ENCODE measurements at places on chromosomes 5 and 9.

DNA sequence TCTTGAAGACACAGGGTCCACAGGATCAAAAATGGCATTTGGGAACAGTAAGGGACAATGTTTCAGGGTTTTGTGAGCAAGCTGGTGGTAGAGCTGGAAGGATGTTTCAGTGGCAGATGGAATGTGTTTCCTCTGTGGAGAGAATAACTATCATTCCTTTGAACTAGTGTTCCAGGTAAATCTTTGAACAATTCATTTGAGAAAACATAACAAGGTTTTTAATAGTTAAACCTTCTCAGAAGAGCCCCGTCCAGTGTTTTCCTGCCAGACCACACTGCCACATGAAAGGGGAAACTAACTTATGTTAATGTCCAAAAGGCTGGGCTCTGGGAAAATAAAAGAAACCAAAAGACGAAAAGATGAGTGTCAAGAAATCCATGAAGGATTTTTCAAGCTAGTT, 207.0 kb upstream of the ZNF462 start:
- DNase-seq, result no peak

GRCh38 chr9:117720555-117720954, 16.4 kb downstream of the TLR4 start:
- no peak for DNase-seq

DNA sequence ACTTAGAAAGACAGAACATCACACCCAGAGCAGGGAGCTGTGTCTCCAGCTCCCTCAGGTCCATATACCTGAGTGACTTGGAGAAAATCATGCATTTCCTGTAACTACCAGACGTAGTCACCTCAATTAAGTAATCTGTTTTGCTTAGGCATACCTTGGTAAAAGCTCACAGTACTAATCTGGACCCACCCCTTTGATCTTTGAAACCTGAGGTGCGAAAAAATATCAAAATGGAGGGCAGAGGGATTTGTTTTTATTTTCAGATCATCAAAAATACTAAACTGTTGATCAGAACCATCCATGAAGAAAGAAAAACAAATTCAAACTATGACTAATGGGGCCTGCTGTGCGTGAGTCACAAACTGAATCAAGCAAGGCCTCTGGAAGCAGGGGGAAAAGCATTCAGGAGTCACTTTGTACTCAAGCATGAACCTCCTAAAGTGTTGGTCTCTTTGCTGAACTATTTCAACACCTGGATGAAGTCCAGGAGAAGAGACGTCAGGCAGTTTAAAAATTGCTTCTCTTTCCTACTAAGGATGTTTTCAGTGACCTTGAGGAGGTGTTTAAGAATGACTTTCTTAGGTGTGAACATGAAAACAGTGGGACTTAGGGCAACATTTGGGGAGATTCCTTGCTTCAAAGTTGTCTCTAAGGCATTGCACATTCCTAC, 76.3 kb downstream of the MUSK start:
- no peak for DNase-seq

- no peak for DNase-seq
Observed at GRCh38 chr9:69192214-69192613, 18.1 kb downstream of the TJP2 start.

DNA sequence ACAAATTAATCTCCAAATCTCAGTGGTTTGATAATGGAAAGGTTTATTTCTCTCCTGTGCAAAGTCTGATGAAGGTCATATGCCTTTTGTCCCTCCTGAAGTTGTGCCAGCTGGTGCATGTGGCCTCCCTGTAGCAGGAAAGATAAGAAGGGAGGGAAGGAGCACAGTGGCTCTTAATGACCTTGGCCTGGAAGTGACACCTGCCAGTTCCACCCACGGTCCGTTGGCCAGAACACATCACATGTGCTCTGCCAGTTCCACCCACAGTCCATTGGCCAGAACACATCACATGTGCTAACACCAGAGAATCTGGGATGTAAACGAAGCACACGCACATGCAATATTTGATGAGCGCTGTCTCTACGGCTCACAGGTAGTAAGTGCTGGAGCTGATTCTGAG, 130.9 kb downstream of the DOCK2 start:
- no peak for DNase-seq

GRCh38 chr5:163789870-163790269, 284.5 kb downstream of the MAT2B start:
- DNase-seq, result no peak

GRCh38 chr9:655875-656274, 185.6 kb upstream of the DMRT1 start:
- no peak for DNase-seq

DNA sequence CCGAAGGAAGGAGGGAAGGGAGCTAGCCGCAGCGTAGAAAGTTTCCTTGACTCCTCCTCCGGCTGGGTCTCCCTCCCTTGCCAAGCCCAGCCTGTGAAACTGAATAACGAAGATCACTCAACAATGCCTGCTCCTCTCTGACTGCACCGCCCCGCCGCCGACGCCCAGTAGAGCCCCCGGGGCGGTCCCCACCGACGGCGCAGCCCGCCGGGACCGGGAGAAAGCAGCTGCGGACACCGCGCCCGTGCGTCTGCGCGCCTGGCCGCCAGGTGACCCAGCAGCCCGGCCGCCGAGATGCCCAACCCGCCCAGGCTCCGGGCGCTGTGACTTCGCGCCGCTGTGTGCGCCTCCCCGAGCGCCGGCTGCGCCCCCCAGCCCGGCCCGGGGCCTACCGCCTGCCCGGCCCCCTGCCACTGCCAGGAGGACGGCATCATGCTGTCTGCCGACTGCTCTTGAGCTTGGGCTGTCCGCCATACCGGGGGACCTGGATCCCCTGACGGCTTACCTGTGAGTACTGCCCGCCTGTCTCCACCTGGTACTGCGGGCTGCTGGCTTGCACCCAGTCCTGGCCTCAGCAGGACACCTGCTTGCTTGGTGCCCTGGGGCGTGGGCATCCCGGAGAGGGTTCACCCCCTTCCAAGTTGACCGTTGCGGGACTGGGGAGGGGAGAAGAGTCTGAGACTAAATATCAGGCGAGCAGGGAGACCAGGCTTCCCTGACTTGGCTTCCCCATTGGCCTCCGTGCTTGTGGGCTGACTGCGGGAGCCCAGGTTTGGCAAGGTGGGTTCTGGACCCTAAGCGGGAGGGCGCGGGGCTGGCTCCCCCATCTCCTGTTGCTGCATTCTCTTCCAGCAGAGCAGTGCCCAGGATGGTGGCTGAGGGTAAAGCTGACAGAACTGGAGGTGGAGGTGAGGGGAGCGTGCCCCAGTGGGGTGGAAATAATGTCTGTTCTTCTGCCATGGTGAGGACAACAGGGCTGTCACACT, 26.2 kb upstream of the SPTLC1 start:
- no peak for DNase-seq

DNA sequence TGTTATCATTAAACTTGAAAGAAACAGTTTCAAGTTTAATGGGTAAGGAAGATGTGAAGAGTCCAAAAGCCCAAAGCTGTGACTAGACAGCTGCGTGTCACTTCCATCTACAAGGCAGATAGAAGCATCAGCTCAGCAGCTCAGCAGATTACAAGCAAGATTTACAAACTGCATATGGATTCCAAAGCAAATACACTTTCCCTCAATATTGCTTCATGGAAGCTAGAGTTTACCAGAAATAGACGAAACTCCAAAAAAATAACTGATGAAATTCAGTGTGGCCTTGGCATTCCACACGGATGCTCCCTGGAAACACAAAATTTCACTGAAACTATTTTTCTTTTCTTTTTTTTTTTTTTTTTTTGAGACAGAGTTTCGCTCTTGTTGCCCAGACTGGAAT, 17.9 kb downstream of the MYO10 start:
- DNase-seq, result no peak

GRCh38 chr5:87137283-87137682, 130.4 kb upstream of the RASA1 start:
- no peak for DNase-seq

DNA sequence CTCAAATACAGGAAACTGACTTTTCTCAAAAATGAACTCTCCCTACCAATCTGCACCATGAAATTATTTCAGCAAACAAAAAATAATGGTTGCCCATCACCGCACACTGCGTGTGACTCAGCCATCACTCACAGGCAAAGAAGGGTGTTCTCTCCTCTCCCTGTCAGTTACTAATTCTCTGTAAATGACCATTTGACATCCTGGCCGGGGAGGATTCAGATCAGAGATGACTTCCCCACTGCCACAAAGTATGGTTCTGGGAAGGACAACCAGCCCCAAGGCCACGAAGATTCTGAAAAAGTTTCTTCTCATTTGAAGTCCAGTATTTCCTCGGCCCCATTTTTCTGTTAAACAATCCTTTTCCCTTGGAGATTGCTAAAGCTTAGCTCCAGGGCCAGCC, 199.4 kb downstream of the AUH start:
- DNase-seq, result no peak

- DNase-seq, result no peak
Observed at GRCh38 chr5:56659971-56660370, 155.4 kb upstream of the MAP3K1 start.

GRCh38 chr9:96217294-96217707, 84.7 kb downstream of the HSD17B3 start:
- DNase-seq, result no peak

- no peak for DNase-seq
Observed at GRCh38 chr5:93304456-93305250, 276.4 kb downstream of the NR2F1-AS1 start.

DNA sequence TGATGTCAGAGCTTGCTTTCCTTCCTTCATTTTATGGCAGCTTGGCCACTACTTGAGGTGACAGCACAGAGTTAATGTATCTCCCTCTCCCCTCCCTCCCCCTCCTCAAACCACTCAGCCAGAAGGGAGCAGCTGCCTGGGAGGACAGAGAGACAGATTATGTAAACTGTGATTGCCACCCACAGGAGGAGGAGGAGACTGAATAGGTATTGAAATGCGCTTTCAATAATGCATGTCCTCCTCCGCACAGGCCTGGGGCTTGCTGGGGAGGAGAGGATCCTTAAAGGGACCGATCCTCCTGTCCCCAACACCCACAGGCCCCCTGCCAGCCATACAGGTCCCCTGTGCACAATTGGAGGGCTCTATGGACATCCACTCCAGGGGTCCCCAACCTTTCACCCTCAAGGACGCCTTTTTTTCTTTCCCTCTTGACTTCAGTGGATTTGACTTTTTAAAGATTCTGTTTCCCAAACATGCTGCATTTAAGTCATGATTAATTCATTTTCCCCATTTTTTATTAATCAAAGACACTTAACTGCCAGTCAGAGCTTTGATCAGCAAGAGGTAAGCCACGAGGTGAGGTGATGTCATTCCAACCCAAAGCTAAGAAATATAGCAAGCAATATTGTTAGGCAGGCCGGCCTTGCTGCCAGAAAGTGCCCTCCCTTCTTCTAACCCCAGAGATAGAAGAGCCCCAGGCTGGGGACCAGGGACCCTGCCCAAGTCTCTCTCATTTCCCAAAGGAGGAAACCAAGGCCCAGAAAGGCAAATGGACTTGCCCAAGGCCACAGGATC, 47.5 kb upstream of the CPLX2 start:
- DNase-seq, result no peak

DNA sequence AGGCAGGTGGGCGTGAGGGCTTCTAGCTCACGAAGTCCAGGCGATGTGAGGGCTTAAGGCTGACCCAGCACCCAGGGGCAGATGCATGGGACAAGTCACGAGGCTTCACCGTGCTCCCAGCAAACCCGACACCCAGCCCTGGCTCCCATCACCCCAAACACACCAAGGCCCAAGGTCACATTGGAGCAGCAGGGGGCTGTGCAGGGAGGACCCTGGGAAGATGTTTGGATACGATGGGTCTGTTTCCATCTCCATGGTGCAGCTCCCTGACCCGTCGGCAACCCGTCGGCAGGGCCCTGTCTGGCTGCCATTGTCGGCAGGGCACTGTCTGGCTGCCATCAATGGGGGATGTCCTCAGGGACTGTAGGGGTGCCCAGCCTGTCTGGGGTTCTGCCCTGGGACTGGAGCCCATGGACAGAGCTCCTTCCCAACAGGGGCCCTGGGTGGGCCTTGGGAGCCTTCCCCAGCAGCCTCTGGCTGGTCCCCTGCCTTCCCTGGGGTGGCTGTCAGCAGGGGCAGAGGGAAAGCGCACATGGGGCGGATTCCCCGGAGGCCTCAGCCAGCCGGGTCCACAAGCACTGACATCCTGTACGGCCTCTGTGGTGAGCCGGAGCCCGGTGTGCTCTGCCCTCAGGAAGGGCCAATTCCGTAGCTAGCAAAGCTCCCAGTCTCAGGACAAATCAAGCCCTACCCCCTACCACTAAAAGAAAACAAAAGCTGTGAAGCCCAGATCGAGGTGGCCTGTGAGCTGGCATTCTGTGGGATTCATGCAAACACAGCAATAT, 47.1 kb downstream of the NACC2 start:
- no peak for DNase-seq

- DNase-seq, result no peak
Observed at GRCh38 chr5:113293975-113294310, 140.8 kb downstream of the TSSK1B start.

DNA sequence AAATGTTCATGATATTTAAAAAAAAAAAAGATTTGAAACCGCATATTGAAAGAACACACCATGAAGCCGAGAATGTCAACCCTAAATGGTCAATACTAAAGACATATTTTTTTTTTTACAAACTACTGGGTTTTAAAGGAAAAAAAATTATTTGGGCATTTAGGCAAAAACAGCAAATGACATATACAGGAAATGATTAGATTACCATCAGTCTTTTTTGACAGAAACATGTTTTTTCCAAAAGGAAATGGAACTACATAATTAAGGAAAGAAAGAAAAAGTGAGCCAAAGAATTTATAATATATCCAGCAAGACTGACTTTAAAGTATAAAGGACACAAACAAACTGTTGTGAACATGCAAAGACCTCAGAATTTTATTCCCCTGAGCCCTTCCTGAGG, 56.7 kb downstream of the RALGPS1 start:
- no peak for DNase-seq

GRCh38 chr9:86944796-86945727, 2.2 kb downstream of the GAS1 start:
- DNase-seq, result no peak

DNA sequence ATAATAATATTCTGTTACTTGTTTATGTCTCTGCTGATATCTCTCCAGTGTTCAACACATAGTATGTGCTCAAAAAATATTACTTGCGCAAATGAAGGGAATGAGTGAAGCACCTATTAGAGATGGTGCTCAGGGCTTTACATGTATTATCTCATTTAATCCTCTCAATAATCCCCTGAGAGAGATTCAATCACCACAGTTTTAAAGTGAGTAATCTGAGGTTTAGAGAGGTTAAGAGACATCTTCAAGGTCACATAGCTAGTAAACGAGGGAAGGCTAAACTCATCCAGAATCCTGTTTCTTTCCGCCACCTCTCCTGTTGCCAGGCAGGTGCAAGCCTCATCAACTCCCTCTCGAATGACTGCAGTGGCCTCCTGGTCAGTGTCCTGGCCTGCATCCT, 82.0 kb downstream of the UGCG start:
- DNase-seq, result no peak

- DNase-seq, result no peak
Observed at GRCh38 chr9:5773324-5773999, 59.5 kb downstream of the ERMP1 start.

DNA sequence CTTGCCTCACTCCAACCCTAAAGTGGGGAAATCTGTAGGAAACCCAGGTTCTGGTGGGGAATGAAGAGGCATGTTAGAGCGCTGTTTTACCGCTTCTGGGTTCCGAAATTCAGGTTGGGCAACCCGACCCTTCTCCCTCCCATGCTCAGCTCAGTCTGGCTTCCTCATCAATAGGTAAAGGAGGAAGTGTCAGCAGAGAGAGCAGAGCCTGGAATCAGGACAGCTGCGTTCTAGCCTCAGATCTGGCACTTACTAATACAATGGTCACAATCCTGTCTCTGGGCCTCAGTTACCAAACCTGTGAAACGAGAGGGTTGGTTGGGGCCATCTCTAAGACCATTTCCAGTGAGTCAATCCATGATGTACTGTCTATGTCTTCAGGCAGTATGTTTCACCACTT, 16.2 kb upstream of the TNIP1 start:
- DNase-seq, result no peak

GRCh38 chr9:87545858-87546257, 48.2 kb downstream of the DAPK1 start:
- no peak for DNase-seq

All from activated CD4-positive, alpha-beta T cell treated with anti-CD3 and anti-CD28 coated beads, Interleukin-2, amount 50 U/mL, for 1 hour (primary cell).